T-helper 2 cell treated with Interferon-gamma antibody and Interleukin-4, amounts not matched to agents 5 μg/mL and 100 μg/mL, for 36 hours (primary cell): ENCODE measurements at places on chromosomes 7 and 10.

GRCh38 chr10:89351412-89351779 is 23.6 kb downstream of the IFIT3 start:
- no peak for DNase-seq

GRCh38 chr7:24825381-24825794 is 68.1 kb upstream of the GSDME start:
- no peak for DNase-seq

- DNase-seq, result no peak
Observed at GRCh38 chr10:90321132-90321816, 536.6 kb downstream of the HTR7 start.

DNA sequence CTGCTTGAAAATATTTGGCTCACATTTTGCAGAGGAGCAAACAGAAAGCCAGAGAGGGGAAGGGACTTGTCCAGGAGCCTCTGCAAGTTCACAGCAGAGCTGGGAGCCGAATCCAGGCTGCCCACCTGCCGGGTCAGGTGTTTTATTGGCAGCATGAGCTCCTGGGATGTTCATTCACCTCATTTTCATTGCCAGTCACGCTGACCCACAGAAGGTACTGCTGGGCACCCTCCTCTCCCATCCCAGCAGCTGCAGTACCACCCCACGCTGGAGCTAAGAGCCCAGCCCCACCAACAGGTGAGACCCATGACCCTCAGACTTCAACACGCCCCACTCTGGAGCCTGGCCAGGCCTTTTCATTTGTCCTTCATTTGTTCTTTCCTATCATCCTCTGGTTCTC is 102.7 kb downstream of the GRID1 start:
- DNase-seq, result no peak

DNA sequence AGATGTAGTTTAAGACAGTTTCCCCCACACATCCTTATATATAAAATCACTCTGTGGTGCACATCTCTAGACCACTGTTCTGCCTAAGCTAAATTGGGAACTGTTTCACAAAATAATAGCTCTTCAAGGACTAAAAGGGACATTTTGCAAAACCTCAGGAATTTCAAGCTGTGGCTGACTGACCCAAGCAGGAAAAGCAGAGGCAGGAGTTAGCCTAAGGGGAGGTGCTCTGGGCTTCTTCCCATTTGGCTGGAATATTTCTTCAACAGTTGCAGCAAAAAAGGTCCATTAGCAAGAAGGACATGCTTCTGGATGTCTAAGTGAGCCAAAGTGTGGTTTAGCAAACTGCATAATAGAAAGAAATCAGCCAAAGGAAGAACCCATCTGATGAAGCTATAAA is 551.2 kb upstream of the ANKRD30A start:
- DNase-seq, result no peak
